ENCODE measurements at places on chromosomes 12 and 14. TPM values are rescaled to one million over a fixed set of nuclear protein-coding genes. Genes with fewer than 3 reads are reported as not detected.

DNA sequence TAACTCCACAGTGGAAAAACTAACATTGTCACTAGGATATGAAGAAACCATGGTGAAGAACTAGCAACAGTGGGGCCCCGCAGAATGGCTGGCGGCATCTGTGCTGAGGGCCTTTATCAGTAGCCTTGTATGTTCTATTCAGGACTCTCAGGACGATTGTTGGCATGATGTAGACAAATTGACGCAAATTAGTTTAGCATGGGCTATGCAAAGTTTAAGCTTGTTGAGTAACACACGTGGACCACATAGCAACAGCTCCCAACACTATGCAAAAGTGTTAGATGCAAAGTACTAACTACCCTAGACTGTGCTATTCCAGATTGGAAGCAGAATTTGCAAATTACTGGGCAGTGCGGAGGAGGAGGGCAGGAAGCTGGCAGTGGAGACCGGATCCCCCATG lies 38.2 kb upstream of the TMEM263 start:
- no peak overlapping the region for H3K4me3 ChIP-seq
- no peaks in the 10 kb centered on the region for H3K4me1 ChIP-seq
- no peak overlapping the region for H3K27ac ChIP-seq
- H3K27me3 ChIP-seq, result no peaks in the 10 kb centered on the region
- no peak for DNase-seq

GRCh38 chr14:87000081-87000480 lies 992.9 kb downstream of the GALC start:
- no peaks in the 10 kb centered on the region for H3K27me3 ChIP-seq
- no peak overlapping the region for H3K4me3 ChIP-seq
- no peaks in the 10 kb centered on the region for H3K4me1 ChIP-seq
- DNase-seq, result no peak
- H3K36me3 ChIP-seq, result no peaks in the 10 kb centered on the region

GRCh38 chr12:6181583-6182278 lies 18.5 kb upstream of the CD9 start:
- peak overlapping the region; percentile 81 for H3K27ac ChIP-seq
- peaks cover 57% of the 10 kb centered on the region for H3K4me1 ChIP-seq
- DNase-seq, result no peak
- no peaks in the 10 kb centered on the region for H3K36me3 ChIP-seq

The AICDA gene
- not detected for total RNA-seq

GRCh38 chr12:44930972-44931600 lies 55.0 kb upstream of the NELL2 start:
- no peaks in the 10 kb centered on the region for H3K4me1 ChIP-seq
- no peak overlapping the region for H3K4me3 ChIP-seq
- no peak overlapping the region for H3K27ac ChIP-seq
- no peaks in the 10 kb centered on the region for H3K36me3 ChIP-seq
